ENCODE measurements at places on chromosomes 5 and 9.

- DNase-seq = peak; percentile 44
These were observed 14.7 kb upstream of the LHX2 start for GRCh38 chr9:123996731-123997421.

DNA sequence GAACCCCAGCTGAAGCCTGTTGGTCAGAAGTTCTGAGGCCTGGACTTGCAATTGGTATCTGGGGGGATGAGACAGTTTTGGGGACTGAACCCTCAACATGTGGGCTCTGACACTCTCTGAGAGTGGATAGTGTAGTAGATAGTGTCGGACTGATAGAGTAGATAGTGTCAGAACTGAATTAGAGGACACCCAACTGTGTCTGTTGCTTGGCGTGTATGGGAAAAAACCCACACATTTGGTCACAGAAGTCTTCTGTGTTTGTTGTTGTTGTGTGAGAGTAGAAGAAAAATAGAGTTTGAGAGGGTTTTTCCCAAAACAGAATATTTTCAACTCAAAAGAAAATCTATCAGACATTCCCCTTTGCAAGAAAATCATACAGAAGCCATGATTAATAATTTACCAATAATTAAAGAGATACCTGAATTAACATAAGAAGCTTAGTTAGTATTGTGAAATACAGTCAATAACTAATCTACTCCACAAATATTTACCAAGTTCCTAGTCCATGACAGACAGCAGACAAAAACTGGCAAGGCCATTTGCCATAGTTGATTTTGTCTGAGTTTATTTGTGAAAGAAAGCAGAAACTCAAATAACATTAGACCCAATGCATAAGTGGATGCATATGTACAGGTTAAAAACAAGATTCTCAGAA, 170.9 kb downstream of the CTNND2 start:
- DNase-seq = no peak

DNA sequence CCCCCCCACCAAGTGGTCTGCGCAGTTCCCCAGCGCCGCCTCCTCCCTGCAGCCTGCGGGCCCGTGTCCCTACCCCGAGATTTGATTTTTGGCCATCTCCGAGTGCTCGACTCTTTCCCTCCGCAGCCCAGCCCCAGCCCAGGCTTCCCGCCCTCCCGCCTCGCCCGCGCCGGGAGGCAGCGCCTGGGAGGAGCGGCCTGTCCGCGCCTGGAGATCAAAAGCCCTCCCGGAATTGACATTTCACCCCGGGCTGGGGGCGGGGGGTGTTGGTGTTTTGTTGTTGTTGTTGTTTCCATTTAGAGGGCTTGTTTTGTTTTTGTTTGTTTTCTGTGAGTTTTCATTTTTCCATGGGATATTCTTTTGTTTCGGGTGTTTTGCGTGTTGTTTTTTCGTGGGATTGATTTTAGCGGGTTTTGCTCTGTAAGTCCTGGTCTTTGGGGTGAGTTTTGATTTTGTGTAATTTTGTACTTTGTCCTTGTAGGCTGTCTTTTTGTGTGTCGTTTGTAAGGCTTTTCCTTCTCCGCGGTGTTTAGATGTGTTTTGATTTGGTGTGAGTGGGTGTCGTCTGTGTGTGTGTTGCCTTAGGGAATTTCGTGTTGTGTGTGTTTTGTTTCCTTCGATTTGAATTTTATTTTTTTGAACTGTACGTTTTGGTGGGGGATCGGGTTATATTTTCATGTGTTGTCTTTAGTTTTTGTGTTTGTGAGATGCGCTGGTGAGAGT, 1.7 kb upstream of the PAX5 start:
- no peak for DNase-seq

- DNase-seq = no peak
These were observed 165.0 kb downstream of the DROSHA start for GRCh38 chr5:31366941-31367340.

DNA sequence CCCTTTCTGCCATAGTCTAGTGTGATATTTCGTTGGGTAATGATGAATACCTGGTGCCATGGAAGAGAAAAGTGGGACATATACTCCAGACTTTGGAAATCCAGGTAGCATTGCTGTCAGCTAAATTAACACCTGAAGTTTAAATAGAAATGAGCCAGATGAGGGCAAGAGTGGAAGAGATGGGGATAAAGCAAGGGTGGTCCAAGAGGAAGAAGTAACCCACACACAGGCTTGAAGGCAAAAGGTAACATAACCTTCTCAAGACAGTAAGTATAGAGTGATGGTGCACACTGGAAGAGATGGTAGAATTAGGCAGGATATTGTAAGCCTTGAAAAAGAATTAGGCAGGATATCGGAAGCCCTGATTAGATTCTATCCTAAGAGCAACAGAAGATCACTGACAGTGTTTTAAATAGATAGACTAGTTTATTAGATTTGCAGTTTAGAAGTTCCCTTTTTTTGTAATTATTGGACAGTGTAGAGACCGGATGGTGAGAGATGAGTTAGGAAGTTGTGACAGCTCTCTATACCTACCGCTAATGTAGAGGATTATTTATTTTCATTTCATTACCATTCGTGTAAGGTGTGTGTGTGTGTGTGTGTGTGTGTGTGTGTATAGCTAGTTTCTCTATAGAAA, 16.8 kb downstream of the ANXA1 start:
- DNase-seq = no peak

DNA sequence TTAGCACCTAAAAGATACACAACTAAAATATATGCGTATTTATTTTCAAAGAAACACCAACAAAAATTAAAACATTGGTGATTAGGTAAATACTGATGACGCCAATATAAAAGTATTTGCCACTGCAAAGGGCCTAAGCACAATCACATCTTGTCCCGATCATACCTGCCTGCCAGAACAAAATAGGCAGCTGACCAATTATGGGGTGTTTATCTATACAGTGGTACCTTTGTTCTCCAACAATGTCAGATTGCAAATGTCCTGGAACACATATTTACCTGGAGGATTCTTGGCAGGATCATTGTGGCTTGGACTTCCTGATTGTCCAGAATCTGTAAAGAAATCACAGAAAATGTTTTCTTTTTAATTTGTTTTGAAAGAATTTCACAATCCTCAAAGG, 134.5 kb downstream of the NFIB start:
- no peak for DNase-seq

DNA sequence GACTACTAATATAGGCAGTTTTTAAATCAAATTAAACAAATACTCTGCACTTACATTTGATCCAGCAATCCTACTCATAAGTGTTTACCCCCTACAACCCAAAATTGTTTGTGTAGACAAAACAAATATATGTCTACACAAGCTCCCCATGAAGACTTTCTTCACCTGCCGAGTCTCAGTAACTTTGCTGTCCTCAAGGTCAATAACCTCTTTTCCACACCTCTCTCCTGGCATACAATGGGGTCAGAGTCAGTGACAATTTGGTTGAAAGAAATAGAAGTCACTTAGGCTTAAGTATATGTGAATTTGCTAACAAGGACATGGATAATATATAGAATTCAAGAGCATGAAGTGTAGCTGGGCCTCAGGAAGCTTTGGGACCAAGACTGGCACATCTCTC, 29.1 kb downstream of the APBA1 start:
- no peak for DNase-seq

GRCh38 chr5:88885002-88885401, 2.0 kb upstream of the MEF2C start:
- DNase-seq = no peak

DNA sequence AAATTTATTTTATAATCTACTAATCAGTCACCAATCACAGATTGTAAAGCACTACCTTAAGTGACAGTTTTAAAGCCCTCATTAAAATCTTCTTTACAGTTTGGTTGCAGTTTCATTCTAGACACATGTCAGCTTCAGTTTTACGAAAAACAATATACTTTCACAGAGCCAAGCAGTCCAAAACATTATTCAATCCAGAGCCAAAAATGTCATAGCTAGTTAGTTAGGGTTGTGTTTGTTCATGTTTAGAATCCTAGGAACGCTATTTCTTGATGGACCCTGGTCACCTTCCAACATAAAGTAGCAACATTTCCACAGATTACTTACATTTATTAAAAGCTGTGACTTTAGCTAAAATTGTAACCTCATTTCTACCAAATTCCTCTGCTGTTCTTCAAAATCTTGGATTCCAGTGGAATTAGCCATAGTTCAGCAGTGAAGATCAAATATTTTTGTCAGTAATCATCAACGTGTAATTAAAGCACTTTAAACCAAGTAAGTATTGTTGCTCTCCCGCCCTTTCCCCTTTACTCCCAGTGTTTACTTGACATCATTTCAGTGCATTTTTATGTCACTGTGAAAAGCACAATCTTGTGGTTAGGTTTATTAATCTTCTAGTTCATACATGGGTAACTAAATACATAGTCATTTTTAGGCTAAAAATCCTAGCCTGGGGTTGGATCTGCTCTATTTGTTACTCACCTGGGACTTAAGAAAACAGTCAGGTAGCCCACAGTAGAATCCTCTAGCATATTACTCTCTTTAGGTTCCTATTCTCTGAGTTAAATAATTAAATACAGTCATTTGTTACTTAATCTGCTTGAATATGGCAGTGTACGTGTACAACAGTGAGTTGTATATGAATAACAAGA, 74.3 kb downstream of the NIPBL start:
- DNase-seq = no peak

GRCh38 chr5:42806701-42807262, 4.9 kb downstream of the SELENOP start:
- no peak for DNase-seq

DNA sequence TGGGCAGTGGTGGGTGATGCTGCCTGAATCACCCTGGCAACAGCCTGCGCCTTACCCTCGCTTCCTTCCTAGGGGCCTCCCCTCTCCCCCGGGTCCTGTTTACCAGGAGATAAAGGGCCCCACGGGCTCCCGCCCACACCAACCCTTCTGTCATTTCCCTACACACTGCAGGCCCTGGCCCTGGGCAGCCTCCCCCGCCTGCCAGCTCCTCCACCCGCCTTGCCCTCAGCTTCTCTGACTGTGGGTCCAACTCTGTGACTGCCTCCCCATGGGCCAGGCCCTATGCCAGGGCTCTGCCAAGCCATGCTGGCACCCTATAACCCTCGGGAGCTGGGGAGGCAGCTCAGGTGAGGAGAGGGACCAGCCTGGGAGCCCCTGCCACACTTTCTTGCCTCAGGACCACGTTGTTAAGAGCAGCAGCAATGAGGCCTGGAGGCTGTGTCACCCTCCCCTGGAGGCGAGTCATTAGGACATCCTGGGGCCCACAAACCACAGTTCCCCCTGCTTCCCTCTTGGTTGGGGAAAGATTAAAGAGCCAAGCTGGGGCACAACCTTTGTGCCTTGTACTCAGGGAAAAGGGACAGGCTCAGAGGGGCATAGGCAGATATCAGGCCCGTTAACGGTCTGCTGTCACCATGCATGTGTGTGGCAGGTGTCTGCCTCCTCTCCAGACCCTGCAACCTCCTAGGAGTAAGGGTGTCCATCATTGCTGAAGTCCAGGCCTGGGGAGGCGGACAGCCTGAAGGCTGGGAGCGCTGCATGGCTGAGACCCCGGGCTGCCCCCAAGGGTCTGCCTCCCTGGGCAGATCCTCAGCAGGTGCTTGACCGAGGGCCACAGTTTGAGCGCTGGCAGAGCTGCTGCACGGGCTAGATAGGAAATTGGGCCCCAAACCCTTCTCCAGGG, 2.8 kb downstream of the MGAT4B start:
- no peak for DNase-seq

- no peak for DNase-seq
These were observed 309.7 kb downstream of the NSG2 start for GRCh38 chr5:174355208-174355612.

DNA sequence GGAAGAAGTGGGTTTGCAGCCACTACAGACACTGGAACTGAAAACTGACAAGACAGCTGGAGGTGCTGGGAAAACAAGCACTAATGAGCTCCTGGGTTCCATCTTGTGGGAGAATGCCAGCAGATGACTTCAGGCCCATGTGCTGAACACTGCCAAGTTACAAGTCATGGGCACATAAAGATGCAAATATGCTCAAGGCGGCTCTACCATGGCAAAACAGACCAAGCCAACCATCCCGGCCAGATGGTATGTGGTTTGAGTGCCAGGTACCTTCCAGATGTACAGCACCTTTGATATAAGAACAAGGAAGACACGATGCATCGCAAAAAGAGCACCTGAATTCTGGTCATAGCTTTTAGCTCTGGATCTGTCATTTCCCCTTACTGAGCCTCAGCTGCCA, 19.9 kb downstream of the TNFSF8 start:
- DNase-seq = no peak

DNA sequence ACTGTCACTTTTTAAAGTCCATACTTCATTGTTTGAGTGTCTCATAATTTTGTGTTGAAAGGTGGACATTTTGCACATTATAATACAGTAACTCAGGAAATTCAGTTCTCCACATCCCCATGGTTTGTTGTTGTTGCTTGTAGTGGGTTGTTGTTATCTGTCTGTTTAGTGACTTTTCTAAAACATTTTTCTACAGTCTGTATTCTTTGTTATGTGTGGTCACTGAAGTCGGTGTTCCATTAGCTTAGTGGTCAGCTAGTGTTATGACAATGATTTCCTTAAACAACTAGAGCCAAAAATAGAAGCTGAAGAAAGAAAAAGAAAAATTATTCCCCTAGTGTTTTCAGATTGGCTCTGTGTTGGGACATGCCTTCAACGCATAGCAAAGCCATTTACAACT, 5.6 kb upstream of the IL33 start:
- DNase-seq = no peak

- no peak for DNase-seq
These were observed 46.9 kb downstream of the RASGRF2 start for GRCh38 chr5:81006947-81007636.

- no peak for DNase-seq
These were observed 117.5 kb downstream of the TENT4A start for GRCh38 chr5:6830643-6831239.

DNA sequence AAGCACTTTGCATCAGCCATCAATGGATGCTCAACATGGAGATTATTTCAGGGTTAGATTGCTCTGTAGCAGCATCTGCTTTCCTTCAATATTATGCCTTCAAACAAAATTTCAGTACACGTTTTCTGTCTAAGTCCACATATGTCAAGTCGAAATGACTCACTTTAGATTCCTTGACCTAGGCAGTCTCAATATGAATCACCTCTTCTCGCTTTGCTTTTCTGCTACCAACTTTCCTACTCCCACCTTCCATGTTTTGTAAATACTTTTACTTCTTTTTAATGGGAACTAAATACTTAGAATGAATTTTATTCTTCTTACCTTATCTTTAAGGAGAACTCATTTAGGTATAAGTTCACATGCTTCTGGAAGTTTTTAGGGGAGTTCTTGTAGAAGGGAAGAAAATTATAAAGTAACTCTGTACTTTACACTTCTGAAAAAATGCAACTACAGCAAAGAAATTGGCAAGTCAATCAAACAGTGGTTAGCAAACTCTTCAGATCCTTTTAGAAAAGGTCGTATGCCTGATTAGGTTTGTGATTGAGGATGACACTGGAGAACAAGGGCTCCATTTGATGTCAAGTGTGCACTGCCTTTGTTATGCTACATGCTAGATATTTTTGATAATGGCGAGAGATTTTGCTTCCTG, 478.5 kb upstream of the SMARCA2 start:
- no peak for DNase-seq

Data from stimulated activated CD8-positive, alpha-beta memory T cell treated with anti-CD3 and anti-CD28 coated beads, Interleukin-2, amount 100 ng/mL, for 48 hours (primary cell).